ENCODE measurements at places on chromosomes 3 and 15.

DNA sequence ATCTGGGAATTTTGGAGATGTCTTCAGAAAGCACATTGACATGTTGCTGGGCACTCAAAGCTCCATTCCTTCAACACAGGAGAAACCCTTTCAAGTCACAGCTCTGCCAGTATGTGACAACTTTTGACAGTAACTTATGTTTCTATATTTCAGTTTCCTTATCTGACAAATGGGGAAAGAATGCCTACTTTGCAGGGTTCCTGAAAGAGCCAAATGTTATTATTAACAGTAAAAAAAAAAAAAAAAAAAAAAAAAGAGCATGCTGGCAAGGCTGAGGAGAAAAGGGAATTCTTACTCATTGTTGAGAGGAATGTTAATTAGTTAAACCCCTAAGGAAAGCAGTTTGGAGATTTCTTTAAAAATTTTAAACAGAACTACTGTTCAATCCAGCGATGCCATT lies 272.5 kb upstream of the TGFBR2 start:
- DNase-seq: no peak

DNA sequence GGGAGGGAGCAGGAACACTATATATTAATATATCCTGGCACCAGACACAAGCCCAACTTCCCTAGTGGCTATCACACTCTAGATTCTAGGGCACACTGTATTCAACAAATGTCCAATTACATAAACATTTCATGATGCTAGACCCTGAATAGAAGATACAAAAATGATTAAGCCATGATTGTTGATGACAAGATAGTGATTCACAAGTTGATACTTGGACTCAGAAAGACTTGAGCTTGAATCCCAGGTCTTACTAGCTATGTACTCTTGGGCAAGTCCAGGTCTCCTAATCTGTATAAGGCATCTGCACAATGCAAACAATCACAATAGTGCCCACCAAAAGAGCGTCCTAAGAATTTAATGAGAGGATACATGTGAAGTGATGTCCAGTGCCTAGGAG lies 10.0 kb upstream of the SNTN start:
- no peak for DNase-seq

GRCh38 chr3:72055436-72055835 lies 270.5 kb upstream of the PROK2 start:
- no peak for DNase-seq

GRCh38 chr15:64883997-64884511 lies 27.6 kb upstream of the ANKDD1A start:
- DNase-seq: no peak

DNA sequence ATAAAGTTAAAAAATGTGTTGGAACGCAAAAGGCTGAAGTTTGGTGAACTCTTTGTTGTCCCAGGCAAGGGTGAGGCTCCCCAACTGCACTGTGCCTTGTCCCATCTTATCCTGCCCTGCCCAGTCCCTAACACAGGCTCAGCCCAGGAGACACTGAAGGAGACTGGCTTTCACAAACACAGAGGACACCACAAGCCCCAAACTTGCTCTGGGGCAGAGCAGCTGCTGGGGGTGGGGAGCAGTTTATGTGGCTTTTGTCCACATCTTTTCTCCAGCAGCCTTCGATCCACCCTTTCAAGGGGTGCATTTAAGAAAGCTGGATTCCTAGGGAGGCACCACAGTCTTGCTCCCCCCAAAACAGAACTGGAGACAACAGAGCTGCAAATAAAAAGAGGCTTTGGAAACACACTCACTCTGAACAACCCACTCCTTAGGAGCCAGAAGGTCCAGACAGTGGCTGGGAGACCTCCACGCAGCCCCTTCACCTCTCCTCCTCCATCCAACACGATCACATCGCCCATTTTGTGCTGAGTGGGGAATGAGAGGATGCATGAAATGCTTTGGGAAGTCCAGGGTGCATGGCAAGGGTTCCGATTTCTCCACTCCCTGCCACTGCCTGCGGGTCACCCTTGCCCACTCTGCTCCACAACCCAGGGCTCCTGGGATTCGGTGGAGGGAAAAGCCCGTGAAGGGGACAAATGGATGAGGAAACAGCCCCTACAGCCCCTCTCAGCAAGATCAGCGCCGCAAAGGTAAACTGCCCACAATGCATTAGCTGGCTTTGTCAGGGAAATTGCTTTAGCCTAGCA lies 260.5 kb upstream of the TLE3 start:
- DNase-seq: no peak

DNA sequence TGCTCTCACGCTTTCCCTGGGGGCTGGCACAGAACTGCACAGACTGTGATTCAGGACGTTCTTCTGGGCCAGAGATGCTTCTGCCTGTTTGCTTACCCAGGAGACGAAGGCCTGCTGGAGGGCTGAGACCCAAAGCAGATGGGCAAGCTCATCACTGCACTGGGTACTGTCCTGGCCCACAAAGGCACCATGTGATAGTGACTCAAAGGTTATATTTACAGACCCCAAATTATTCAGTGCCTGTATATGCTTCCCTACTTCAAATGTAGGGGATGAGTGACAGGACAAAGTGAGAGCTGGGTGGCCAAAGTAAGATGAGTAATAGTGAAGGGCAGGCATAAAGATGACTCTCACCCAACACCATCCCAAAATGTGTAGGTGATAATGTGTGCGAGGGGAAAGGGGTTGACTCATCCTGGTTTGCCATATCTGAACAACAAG lies 127.4 kb downstream of the WDR76 start:
- no peak for DNase-seq

GRCh38 chr15:69793781-69794451 lies 303.8 kb downstream of the TLE3 start:
- DNase-seq: no peak

DNA sequence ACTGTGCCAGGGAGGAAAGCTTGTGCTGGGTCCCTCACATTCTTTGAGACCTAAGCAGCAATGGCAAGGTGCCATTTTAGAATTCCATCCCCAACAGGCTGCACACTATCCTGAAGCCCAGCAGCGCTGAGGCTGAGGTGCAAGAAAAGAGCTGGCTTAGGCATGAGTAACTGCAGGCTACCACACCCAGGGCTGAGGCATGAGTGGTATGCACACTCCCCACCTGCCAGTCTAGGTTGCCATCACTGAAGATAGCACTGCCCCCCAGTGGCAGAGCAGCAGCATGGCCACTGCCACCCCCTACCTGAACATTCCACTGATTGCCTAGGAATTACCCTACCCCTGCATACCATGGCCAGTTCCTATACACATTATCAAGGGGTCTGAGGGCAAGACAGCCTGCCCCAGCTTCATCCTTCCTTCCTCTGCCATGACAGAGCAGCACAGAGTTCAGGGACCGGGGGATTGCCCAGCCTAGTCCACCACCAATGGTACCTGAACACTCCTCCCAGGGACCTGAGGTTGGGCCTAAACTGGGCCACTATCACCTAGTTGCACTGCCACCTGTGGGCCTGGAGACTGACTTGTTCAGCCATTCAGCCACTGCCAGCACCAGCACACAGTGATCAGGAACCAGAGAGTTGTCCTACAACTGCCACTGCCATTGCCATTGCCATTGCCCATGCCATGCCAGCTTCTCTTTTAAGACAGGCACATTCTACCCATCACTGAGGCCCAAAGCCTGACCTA lies 129.8 kb downstream of the SATB1 start:
- no peak for DNase-seq

- no peak for DNase-seq
Measured at GRCh38 chr15:66936109-66936860, 129.1 kb upstream of the SMAD3 start.

DNA sequence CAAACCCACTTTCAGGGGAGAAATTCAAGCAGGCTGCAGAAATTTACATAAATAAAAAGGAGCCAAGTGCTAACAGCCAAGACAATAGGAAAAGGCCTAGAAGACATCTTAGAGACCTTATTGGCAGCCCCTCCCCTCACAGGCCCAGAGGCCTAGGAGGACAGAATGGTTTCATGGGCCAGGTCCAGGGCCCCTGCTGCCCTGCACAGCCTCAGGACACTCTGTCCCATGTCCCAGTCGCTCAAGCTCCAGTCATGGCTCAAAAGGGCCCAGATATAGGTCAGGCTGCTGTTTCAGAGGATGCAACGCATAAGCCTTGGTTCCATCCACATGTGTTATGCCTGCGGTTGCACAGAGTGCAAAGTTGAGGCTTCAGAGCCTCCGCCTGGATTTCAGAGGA lies 55.8 kb downstream of the SLC41A3 start:
- DNase-seq: no peak

DNA sequence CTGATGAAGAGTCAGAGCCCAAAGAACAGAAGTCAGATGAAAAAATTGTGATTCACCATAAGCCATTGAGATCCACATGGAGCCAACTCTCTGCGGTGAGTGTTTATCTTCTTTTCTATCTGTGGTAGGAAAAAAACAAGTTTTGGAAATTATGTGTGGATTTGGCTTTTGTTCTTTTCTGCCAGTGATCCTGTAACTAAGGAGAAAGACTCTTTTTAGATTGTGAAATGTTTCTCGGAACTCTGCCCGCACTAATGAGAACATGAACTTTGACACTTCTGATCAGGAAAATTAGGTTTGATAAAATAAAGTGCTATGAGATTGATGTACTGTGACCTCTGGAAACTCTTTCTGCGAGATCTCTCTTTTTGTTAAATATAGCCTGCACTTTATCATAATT lies 8.4 kb downstream of the ARHGEF26 start:
- DNase-seq: no peak

DNA sequence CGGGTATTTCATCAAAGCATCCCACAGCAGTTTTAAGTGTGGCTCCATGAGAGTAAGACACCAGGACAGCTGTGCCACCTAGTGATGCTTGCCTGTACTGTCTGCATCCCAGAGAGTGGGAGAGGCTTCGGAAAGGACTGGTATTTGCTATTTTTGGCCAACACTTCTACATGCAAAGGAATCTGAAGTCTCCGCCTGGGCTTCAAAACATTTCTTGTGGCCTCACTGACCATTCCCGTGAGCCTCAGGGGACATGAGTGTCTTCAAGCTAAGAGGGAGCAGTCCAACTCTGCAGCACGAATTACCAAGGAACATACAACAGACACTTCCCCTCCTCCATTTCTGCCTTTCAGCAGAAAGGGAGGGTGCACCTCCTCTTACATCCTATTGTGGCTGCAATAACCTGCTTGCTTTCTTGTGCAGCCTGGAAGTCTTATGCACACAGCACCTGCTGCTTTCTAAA lies 177.5 kb downstream of the RORA start:
- no peak for DNase-seq

DNA sequence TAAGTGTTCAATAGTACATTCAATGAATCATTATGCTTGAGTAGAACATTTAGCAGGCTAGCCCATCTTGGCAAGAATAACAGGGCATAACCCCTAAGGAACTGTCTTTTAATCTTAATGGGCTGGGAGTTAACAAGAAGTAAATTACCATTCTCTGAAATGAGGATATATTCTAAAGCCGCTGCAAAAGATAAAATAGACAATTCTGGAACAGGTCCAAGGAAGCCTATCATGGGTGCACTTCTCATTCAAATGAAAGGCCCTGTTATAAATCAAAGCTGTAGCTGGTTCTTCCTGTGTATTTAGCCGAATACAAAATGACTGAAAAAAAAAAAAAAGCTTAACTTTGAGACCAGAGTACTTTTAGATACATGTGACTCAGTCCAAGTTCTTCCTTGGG lies 15.6 kb downstream of the MTHFS start:
- DNase-seq: no peak

- no peak for DNase-seq
Measured at GRCh38 chr3:138578961-138579574, 15.0 kb downstream of the CEP70 start.

DNA sequence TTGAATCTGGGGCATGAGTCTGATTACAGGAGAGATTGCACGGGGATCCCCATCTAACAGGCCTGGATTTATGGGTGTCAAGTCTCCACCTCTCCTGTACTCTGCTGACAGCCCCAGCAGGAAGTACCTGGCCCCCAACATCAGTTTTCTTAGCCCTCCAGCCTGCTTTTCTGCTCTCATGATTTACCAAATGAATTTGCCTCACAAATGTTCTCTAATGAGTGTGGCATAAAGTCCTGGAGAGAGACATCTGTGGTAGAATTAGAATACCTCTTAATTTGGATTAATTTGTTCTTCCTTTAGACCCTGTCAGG lies 60.1 kb downstream of the FNDC3B start:
- DNase-seq: no peak
